Placental pericyte (primary cell): ENCODE measurements at places on chromosomes 4 and X. TPM values are rescaled to one million over a fixed set of nuclear protein-coding genes. Genes with fewer than 3 reads are reported as not detected.

Gene TMPRSS11F
- not detected in 2 replicates for total RNA-seq

Gene CCDC149
- total RNA-seq, result 7.3 and 15.1 TPM in 2 replicates

Gene FOXP3
- not detected in 2 replicates for total RNA-seq

Gene GPAT3
- 2.0 and 8.3 TPM in 2 replicates for total RNA-seq

Gene SPON2
- 479 and 1,063 TPM in 2 replicates for total RNA-seq

Gene FGF13
- total RNA-seq, result 0.14 TPM in 1 of 2 replicates, not detected in the other

Gene PGAM4
- not detected in 2 replicates for total RNA-seq

Gene TEC
- under 0.01 and 0.72 TPM in 2 replicates for total RNA-seq

Gene USP27X
- total RNA-seq, result 2.3 and 2.8 TPM in 2 replicates
